ENCODE measurements at places on chromosomes 6 and 20.

- peaks cover 81% of the 10 kb centered on the region for H3K36me3 ChIP-seq
- peak; percentile 39 for DNase-seq
- no peaks in the 10 kb centered on the region for H3K27me3 ChIP-seq
- H3K4me3 ChIP-seq, result no peak overlapping the region
- H3K27ac ChIP-seq, result no peak overlapping the region
These were observed 15.6 kb downstream of the BCLAF1 start for GRCh38 chr6:136274062-136274461.

DNA sequence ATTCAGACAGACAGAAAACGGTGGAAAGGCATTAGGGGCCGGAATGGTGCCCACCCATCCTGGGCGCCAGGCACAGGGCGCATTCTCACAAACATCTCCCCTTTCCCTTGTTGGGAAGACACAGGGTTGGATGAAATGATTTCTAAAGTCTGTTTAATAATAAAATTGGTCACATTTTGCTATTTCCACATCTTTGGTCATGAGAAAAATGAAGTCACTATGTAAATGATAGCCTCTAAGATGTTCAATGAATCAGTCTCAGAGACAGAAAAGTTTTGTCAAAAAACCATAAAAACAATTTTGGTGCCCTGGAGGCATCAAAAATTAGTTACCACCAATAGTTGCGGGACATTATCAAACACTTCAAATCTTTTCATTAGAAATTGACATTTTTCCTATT is 40.7 kb downstream of the PRR18 start:
- H3K27ac ChIP-seq, result no peak overlapping the region
- H3K4me1 ChIP-seq, result no peaks in the 10 kb centered on the region
- H3K4me3 ChIP-seq, result no peak overlapping the region
- DNase-seq, result no peak
- H3K36me3 ChIP-seq, result no peaks in the 10 kb centered on the region

DNA sequence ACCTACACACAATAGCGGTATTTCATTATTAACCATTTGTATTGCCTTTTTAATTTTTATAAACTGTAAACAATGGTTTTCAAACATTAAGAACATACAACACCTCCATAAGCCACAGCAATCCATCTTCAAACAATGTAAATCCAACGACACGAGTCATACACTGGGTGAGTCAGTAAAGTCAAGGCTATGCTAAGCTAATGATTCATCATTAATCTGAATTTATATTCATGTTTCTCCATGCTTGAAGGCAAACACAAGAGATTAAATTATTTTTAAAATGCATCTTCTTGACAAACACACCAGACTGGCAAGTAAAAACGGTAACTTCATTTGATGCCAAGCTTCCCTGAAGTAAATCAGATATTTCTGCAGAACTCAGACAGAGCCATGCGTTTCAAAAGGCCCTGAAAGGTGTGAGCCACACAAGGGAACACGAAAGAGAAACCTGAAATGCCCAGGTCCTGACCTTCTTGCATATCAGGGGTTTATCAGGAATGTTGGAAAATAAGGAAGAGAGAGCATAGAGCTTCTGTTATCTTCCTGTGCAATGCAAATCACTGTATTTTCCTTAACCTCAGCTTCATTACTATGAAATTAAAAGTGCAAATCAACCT is 162.5 kb downstream of the ALDH8A1 start:
- H3K4me1 ChIP-seq, result peaks cover 10% of the 10 kb centered on the region
- H3K27ac ChIP-seq, result no peak overlapping the region
- H3K36me3 ChIP-seq, result no peaks in the 10 kb centered on the region
- no peak overlapping the region for H3K4me3 ChIP-seq

DNA sequence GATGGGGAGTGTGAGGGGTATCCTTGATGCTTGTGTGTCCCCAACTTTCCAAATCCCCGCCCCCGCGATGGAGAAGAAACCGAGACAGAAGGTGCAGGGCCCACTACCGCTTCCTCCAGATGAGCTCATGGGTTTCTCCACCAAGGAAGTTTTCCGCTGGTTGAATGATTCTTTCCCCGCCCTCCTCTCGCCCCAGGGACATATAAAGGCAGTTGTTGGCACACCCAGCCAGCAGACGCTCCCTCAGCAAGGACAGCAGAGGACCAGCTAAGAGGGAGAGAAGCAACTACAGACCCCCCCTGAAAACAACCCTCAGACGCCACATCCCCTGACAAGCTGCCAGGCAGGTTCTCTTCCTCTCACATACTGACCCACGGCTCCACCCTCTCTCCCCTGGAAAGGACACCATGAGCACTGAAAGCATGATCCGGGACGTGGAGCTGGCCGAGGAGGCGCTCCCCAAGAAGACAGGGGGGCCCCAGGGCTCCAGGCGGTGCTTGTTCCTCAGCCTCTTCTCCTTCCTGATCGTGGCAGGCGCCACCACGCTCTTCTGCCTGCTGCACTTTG is at the start of gene TNF:
Gene TNF, plus strand, starts transcription at position 231 of the 567 bp plus-strand sequence. Its CDS starts 177 bp downstream, at position 408.
- no peak within 1 kb of the TSS for H3K27ac ChIP-seq
- no peaks in the 10 kb centered on the region for H3K27me3 ChIP-seq
- no peaks in the 10 kb centered on the region for H3K36me3 ChIP-seq
- H3K4me1 ChIP-seq, result no peaks in the 10 kb centered on the region
- no peak for DNase-seq
- no peak within 1 kb of the TSS for H3K4me3 ChIP-seq

- DNase-seq, result no peak
- no peaks in the 10 kb centered on the region for H3K4me1 ChIP-seq
- H3K36me3 ChIP-seq, result no peaks in the 10 kb centered on the region
These were observed 134.9 kb upstream of the TOP1 start for GRCh38 chr20:40893610-40894236.

GRCh38 chr6:136086686-136087085 is 163.4 kb downstream of the MTFR2 start:
- H3K27me3 ChIP-seq, result no peaks in the 10 kb centered on the region
- H3K4me3 ChIP-seq, result no peak overlapping the region
- H3K27ac ChIP-seq, result no peak overlapping the region
- no peak for DNase-seq

All from GM23248 (cell line).